ENCODE measurements at places on chromosomes 2 and 18.

- no peak for DNase-seq
Observed at GRCh38 chr2:163878718-163879117, 142.9 kb upstream of the FIGN start.

DNA sequence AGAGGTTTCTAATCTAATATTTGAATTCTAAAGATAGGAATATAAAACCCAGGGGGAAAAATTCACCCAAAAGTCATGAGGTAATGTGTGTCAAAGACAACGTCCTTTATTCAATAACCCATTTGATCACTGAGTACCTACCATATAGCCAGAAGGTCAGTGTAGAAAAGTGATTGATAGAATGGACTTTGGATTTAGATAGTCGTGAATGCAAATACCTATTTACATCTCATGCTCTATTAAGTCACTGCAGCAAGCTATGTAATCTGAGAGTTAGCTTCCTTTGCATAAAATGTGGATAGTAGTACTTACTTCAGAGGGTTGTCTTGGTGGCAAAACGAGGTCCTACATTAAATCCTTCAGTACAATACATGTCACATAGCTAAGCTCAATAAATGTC, 27.8 kb upstream of the TRIB2 start:
- no peak for DNase-seq

- no peak for DNase-seq
Observed at GRCh38 chr2:65767946-65768345, 335.5 kb upstream of the SPRED2 start.

DNA sequence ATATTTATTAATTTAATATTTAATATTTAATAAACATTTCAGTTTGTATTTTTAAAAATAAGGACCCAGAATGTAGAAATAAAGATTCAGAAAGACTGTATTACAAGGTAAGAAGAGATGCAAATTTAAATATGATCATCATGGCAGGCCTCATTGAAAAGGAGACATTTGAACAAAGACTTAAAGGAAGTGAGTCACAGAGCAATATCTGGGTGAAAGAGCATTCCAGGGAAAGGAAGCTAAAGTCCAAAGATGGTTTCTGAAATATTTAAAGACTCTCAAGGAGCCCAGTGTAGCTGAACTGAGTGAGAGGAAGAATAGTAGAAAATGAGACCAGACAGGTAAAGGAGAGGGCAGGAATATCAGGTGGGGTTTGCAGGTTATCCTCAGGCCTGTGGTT, 5.9 kb downstream of the SCYGR4 start:
- no peak for DNase-seq

DNA sequence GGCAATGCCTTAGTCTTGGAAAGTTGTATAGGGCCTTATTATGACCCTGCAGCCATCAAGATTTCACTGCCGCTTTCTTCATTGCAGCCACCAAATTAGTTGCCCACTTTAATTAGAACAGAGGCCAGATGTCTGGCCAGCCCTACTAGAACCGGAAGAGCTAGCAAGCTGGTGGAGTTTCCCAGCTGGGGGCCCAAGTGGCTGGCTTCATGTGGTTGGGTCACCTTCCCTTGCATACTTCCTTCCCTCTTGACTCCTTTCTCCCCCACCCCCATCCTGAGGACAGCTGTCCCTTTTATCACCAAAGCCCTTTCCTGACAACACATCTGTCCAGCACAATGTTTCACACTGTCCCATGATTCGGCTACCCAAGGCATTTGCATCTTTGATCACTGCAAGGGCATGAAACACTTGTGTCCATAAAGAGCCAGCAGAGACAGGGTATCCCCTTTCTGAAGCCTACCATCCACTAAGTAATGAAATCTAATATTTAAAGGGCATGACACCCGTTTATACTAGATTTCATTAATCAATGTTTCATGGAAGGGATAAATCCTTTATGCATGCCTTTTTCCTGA, 187.2 kb downstream of the BCL11A start:
- no peak for DNase-seq

GRCh38 chr18:23591011-23591410, 4.7 kb upstream of the NPC1 start:
- DNase-seq, result no peak

GRCh38 chr2:232787806-232788205, 11.4 kb upstream of the KCNJ13 start:
- no peak for DNase-seq

DNA sequence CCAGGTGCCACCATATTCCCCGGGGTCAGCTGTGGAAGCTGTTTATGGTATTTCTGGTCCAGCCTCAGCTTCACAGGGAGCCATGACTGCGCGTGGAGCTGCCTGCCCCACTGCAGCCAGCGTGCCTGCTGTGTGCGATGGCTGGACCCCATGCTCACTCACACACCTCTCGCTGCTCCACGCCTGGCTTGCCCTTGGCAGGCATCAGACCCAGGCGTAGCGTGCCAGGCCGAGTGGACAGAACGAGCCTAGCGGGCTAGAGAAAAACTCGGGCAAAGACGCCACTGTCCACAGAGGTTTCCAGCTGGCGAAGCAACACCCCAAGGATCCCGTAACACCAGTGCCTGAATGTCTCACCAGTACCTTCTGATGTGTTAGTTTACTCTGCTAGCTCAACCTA, 42.9 kb upstream of the PEX13 start:
- DNase-seq, result no peak

GRCh38 chr2:197198890-197199289, 111.7 kb downstream of the ANKRD44 start:
- DNase-seq, result no peak

- DNase-seq, result no peak
Observed at GRCh38 chr2:71348302-71348701, 16.7 kb downstream of the ZNF638 start.

GRCh38 chr2:182448371-182448770, 21.5 kb upstream of the PDE1A start:
- no peak for DNase-seq

GRCh38 chr18:3664563-3665178, 214.7 kb downstream of the TGIF1 start:
- DNase-seq, result peak; percentile 84

DNA sequence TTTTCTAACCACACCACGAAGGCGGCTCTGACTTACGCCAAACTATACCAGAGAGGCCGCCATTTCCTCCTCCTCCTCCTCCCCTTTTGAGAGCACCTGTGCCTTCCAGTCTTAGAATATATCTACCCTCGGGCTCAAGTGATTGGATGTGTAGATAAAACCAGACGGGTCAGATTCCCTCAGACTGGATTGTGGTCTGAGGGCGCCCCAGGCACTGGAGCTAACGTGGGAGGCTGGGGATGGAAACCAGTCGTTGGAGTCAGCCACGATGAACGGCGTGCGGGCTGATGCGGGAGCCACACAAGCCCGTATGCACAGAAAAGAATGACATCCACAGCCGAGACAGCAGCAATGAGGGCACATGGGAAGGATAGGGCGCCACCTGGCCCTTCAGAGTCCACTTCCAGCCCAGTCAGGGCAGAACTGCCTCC, 12.3 kb upstream of the ODC1 start:
- no peak for DNase-seq

DNA sequence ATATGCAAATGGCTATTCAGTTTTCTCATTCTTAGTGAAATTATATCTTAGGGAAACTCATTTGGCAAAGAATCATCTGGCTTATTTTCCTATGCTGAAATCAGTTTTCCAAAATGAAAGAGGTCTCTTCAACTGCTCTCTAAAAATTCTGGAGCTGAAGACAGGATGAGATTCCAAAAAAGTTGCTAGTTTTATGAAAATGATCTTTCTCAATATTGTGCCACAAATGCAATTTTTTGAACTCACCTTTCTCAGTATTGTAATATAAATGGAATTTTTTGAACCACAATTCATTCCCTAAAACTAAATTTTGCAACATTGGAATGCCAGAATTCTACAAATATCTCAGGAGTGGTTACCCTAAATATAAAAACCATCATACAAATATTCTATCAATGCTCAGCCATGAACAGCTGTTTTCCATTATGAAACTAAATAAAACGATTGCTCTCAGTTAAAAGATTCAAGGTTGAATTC, 147.7 kb upstream of the PKDCC start:
- DNase-seq, result no peak

DNA sequence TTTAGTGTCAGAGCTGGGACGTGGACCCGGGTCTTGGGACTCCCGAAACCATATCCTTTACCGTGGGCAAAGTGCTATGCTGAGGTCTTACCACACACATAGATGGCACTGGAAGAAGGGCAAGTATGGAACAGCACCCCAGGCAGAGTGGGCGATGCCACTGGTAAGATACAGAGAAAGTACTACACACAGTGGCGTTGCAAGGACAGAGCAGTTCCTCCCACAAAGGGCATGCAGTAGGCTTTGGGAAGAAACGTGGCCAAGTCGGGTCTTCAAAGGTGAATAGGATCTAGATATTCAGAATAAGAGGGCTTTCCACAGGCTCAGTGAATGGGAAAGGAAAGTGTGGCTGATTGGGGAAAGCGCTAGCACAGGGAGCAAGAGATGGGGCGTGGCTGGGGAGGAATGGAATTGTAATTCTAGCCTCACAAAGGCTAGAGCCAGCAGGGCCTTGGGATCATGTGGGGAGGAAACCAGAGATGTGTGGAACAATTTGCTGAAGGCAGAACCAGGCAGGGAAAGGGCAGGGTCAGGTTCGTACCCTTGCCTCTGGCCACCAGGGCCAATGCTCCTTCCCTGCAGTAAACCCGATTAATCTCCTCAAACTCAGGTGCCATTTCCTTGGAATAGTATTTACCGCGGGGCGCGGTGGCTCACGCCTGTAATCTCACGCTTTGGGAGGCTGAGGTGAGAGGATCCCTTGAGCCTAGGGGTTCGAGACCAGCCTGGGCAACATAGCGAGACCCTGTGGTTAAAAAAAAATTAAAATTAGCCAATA, 36.0 kb downstream of the PCBP1 start:
- DNase-seq, result peak; percentile 90

- peak; percentile 23 for DNase-seq
Observed at GRCh38 chr2:134897932-134898331, 20.7 kb upstream of the CCNT2 start.

- DNase-seq, result no peak
Observed at GRCh38 chr2:230046491-230046890, 22.2 kb downstream of the SLC16A14 start.

- DNase-seq, result no peak
Observed at GRCh38 chr2:22037274-22037673, 913.5 kb downstream of the TDRD15 start.

- no peak for DNase-seq
Observed at GRCh38 chr2:183967756-183968155, 630.6 kb upstream of the ZNF804A start.

DNA sequence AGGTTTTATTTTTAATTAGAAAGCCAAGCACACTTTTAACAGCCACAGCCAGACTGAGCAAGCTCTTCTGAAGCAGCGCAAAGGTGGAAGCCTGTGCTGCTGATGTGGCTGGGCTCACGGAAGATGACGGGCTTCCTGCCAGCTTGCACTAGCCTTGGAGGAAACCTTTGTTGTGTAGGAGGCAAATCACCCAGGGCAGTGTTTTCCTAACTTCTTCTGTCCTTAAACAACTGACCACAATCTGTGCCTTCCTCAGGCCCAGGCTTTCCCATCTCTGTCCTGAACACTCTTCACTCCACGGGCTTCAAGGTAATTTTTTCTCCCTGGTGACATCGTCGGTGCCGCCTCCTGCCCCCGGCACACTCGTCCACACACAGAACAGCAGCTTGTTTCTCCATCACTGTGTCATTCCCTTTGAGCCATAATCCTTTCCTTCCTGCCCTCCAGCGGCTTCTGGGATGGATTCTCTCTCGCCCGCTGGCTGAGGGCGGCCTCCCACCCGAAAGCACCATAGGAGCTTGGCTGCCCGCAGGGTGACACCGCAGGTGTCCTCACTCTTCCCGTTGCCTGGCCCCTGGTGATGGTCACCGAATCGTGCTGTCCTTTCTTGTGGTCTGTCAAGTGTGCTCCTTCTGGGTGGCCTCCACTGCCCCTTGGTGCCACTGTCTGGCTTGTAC, 31.1 kb upstream of the INHBB start:
- DNase-seq, result no peak

DNA sequence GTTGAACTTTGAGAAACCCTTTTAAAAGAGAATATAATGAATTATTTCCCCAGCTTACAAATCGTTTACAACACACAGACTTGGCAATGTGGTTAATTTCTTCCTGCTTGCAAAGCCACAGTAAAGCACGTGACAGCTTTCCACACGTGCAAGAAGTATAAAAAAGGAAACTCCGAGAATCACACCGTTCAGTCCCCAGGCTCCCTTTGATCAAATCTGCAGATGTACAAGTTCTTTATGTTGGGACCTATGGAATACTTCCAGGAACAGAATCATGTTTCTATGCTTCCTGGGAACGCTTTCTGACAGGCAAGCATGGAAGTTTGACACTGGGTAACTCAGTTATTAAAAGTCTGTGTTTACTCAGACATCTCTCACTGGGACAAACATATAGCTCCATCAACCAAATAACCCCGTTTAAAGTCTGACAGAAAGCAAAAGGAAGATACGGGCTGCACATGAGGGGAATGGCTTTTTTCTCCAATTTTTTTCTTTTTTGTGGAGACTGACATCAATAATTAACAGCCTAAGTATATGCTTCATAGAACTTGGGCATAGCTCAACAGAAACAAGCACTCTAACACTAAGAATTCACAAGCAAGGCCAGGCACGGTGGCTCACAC, 134.8 kb downstream of the EIPR1 start:
- no peak for DNase-seq

GRCh38 chr2:79903222-79904000, 390.6 kb downstream of the CTNNA2 start:
- DNase-seq, result no peak

GRCh38 chr2:68744366-68744912, 9.8 kb downstream of the ARHGAP25 start:
- DNase-seq, result no peak

- no peak for DNase-seq
Observed at GRCh38 chr2:28347596-28347995, 45.1 kb upstream of the FOSL2 start.

- DNase-seq, result no peak
Observed at GRCh38 chr18:22001912-22002487, 167.4 kb upstream of the GATA6 start.

- DNase-seq, result no peak
Observed at GRCh38 chr2:80247339-80247738, 57.2 kb downstream of the LRRTM1 start.

DNA sequence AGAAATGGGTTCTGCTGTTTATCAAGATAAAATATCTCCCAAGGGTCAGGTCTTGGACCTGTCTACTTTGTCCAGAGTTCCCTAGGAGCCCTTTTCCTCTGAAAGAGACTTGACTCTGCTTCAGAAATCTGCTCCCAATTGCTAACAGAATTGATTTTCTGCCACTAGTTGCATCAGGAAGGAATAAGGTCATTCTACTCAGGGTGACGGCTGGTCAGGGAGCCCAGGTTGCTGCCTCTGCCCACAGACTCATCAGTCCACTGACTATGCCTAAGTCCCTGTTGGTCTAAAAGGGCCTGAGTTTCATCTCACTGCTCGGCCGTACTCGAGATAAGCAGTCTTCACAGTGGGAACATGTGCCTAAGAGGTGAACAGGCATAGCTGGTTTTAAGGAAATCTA, 61.2 kb downstream of the EVA1A start:
- no peak for DNase-seq

- no peak for DNase-seq
Observed at GRCh38 chr2:32714521-32714920, 86.7 kb downstream of the TTC27 start.
